Muscle of arm (tissue), 14 donors: ENCODE measurements at places on chromosomes 7 and 10. TPM values are rescaled to one million over a fixed set of nuclear protein-coding genes. Genes with fewer than 3 reads are reported as not detected.

The CDC14C gene
- not detected for polyA plus RNA-seq

DNA sequence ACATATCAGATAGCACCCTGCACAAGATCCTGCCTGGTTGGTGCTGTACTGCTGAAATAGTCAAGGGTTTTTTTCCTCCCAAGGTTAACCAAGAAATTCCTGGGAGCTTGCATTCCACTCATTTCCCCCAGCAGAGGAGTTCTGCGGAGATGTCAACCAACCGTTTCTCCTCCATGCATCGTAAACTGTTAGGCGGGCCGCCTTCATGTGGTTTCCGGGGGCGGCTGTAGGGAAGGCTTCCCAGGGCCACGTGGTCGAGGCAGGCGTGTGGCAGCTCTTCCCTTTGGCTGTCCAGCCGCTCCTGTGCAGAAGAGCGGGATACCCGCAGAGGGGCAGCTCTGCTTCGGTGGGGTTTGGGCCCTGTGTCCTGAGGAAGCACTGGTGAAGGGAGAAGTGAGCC, 113.7 kb downstream of the RGS10 start:
- no peak for DNase-seq

DNA sequence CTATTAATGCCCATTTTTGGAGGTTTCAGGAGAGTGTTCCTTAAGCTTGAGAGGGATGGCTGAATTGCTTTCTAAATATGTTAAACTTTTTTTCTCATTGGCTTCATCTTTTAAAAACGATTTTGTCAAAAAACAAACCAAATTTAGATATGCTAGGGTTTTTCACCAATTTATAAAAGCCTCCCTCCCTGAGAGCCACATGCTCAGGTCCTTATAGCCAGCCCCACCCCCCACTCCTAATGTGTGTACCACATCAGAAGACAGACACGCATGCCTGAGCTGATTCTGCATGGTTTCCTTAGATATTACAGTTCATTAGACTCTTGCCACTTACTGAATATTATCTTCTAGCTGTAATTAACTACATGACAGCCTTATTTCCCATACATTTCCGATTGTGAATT, 2.0 kb downstream of the CUL1 start:
- no peak for DNase-seq

The GRM8 gene
- 1.1 TPM for polyA plus RNA-seq

- no peak for DNase-seq
These were observed 66.8 kb downstream of the LYZL2 start for GRCh38 chr10:30562787-30563186.

DNA sequence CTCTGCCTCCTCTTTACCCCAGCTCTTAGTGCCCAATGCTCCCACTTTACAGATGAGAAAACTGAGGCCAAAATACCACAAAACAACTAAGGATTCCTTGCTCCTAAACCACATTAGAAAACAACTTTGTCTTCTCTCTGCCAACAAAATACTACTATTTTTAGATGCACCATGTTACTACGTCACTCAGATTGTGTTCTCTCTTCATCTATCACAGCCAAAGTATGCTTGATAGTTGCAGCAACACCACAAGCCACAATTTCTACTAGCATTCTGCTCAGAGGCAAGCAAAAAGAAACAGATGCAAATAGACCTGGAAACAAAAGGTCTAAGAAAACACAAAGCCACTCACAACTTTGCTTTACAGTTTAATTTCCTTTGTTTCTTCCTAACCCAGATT, 3.3 kb upstream of the PDE1C start:
- no peak for DNase-seq

GRCh38 chr7:98514211-98515031, 102.7 kb upstream of the NPTX2 start:
- DNase-seq: no peak

GRCh38 chr7:150877536-150877935, 25.2 kb downstream of the AOC1 start:
- no peak for DNase-seq

DNA sequence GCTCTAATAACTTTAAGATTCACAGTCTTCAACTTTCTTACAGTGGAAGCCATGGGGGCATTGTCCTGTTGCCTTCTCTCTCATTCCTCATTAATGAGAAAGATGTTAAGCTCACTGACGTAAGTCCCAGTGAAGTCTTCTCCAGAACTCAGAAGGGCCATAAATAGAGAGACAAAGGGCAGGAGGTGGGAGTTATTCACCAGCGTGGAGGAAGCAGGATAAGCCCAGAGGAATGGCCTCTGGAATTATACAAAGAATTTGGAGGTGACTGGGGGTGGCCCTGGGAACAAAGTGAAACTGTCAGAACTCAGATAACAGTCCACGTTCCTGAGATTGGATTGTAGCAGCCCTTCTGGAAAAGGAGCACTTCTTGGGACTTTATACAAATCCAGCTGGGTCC, 52.4 kb downstream of the SORBS1 start:
- DNase-seq: no peak

- peak; percentile 55 for DNase-seq
These were observed 201.3 kb downstream of the JCAD start for GRCh38 chr10:29857843-29858701.

- DNase-seq: no peak
These were observed 433.0 kb downstream of the PAXIP1 start for GRCh38 chr7:154569916-154570315.

GRCh38 chr10:95177429-95177828, 16.6 kb upstream of the ACSM6 start:
- no peak for DNase-seq

The PVRIG gene
- polyA plus RNA-seq: not detected

- no peak for DNase-seq
These were observed 15.1 kb downstream of the RNF216 start for GRCh38 chr7:5766321-5766761.

The LRRC18 gene
- polyA plus RNA-seq: not detected

The FOXI2 gene
- polyA plus RNA-seq: 0.09 TPM

The PHYHIPL gene
- polyA plus RNA-seq: 3.5 TPM

The ZNF12 gene
- 22.0 TPM for polyA plus RNA-seq

GRCh38 chr10:118986815-118987790, 42.4 kb upstream of the NANOS1 start:
- DNase-seq: no peak

DNA sequence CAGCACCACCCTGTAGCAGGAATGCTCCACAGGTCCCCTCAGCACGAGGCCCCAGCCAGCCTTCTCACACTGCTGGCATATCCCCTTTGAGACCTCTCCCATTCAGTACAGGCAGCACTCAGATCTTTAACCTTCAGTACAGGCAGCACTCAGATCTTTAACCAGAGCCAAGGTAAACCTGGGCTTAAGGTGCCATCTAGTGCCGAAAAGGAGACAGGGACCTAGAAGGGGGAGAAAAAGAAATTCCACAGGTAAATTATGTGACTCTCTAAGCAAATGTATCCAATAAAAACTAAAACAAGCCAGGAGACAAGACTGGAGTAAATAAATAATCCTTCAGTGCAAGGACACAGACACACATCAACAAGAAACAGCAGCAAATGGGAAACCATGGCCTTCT, 358.6 kb downstream of the PTPRN2 start:
- DNase-seq: no peak

DNA sequence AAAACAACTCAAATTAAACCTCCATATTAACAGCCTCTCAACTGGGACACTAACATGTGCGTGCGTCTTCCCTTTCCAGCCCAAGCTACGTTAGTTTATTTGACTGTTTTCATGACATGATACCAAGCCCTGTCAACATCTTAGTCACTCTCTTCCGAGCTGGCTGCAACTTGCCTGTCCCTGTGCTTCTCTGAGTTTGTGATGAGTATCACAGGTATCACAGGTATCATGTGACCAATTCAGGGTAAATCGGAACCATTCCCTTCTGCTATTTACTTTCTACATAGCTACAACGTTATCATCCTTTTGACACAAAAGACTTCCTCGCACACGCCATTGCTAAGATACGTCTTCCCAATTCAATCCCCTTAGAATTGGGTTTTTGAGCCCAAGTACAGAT, 70.2 kb downstream of the CAV1 start:
- no peak for DNase-seq

DNA sequence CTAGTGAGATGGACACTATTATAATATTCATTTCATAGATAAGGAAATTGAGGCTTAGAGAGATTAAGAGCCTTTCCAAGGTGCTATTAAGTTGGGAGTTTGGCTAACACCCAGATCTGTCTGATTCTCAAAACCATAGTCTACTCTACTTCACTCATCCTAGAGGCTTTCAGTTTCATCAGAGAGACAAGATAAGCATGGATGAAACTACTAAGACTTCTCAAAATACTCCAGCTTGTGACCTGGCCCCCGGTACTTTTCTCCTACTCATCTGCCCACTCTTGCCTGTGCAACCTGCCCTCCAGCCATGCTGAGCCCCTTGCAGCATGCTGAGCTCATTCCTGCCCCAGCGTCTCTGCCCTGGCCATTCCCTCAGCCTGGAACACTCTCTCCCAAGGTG, 12.2 kb upstream of the SLC35B4 start:
- DNase-seq: no peak

The SSMEM1 gene
- not detected for polyA plus RNA-seq

DNA sequence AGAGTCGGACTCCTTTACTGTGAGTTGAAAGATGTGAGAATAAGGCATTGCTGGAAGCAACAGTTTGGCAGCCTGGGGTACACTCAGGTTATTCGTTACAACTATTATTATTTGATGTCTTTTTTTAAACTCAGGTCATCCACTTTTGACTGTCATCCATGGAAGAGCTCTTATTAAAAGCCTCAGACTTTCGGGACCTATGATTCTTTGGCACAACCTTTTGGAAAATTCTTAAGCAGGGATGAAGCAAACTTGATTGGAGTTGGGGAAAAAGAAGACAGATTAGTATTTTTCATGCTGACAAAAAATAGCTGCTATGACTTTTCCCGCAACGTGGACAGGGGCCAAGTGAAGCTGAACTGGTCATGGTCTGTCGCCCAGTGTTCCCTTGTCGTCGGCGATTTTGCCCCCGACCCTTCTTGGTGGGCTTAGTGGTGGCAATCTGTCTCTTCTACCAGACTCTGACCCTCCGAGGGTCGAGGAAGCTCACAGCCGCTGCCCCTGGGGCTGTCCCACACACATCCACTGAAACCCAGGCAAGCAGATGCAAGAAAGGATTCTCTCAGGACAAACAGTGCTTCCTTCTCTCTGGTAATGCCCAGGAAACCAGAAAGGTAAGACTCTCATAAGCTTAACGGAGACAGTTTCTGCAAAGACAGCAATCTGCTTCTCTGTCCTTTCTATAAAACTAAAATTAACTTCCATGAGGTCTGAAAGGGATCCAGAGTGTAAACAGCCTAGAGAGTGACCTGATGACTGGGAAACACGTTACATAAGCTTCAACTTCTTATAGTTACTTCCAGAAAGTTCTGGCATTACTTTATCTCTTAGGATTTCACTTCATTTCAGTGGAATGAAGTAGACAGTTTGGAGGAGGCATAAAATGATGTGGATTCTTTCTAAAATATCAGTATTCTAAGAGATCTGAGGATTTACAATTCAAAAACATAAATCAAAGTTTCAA, 1.0 kb downstream of the CPED1 start:
- DNase-seq: peak; percentile 65

DNA sequence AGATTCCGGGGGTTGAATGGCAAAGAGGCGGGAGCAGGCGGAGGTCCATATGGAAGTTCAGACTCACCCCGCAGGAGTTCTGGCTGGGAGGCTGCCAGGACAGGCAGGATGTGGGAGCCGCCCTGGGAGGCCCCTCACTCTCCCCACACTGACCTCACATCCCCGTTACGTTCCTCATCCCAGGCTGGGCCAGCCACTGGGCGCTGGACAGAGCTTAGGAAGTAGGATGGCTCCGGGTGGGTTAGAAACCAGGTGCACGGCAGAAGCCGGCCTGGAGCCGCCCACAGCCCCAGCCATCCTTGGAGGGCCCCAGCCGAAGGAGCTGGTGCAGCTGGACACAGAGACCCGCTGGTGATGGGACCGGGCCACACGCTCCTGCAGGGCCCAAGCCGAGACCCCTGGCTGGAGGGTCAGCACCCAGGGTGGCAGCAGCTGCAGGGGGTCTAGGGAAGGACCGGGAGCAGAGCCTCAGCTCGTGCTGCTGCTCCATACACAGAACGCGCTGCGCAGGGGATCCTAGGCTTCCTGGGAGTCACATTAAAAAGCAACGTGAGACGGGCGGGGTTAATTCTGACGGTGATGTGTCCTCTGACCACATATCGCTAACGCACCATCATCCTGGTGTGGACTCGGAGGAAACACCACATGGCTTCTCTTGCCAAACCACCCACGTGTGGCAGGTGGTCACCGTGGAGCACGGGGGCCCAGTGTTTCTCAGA, 98.6 kb upstream of the DIP2C start:
- peak; percentile 21 for DNase-seq

The PRSS37 gene
- polyA plus RNA-seq: not detected

DNA sequence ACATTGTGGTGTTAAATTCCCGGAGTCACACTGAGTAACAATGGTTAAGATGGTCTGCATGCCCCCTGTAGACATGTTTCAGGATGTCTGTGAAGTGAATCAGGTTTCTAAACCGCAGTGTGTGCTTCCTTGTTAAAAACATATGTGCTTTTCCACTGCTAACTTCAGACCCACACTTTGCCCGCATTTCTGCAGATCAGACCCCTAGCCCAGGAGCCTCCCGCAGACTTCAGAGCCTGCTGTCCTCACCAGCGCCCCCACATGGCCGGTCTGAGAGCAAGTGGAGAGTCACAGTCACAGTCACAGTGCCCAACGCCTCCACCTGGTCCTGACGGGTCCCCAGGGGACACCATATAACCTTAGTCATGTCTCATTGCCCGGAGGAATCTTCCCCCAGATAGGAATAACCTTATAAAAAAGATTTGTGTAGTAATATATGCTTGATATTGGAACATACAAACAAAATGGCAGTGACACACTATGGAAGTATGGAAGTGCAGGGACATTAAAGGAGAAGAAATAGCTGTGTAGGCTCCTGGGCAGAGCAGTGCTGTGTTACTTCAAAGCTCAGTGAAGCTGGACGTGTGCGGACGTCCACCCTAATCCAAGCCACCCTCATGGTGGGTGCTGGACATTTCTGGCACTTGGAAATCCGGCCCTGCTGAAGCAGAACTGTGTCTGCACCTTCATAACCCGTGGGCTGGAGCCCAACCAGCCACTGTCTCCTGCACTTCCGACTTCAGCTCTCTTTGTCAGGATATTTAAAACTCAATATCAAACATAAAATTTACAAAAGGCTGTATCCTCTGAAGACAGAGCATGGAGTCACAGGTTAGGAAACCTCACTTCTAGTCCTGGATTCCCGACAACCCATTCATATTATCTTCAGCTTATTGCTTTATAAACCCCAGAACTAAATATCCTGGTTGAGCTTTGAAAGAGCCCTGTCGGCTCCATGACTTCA, 29.0 kb downstream of the GSTO2 start:
- no peak for DNase-seq

The PLAU gene
- polyA plus RNA-seq: 34.6 TPM
